Activated CD4-positive, alpha-beta T cell treated with anti-CD3 and anti-CD28 coated beads, Interleukin-2, amount 50 U/mL, for 4 hours (primary cell): ENCODE measurements at places on chromosomes 2 and 18.

GRCh38 chr2:26448651-26449050 is 29.3 kb downstream of the OTOF start:
- no peak for DNase-seq

GRCh38 chr2:239143858-239144712 is 256.7 kb downstream of the HDAC4 start:
- peak; percentile 14 for DNase-seq

DNA sequence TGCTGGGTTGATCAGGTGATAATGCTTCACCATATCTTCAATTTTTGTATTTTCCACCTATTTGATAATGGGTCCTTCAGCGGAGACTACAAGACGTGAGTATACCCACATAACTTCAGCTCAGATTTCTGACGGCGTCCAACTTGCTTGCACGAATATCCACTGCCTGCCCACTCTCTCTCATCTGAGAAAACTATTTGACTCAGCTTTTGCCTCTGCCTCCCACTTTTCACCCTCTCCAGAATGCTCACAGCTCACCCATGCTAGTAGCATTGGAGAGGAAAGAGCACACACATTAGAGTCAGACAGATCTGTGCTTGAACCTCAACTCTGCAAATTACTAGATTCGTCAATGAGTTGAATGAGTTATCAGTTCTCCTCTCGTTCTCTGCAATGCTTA is 166.8 kb downstream of the BCL2 start:
- no peak for DNase-seq

GRCh38 chr2:138502255-138503086 is 901 bp downstream of the SPOPL start:
- DNase-seq, result no peak

DNA sequence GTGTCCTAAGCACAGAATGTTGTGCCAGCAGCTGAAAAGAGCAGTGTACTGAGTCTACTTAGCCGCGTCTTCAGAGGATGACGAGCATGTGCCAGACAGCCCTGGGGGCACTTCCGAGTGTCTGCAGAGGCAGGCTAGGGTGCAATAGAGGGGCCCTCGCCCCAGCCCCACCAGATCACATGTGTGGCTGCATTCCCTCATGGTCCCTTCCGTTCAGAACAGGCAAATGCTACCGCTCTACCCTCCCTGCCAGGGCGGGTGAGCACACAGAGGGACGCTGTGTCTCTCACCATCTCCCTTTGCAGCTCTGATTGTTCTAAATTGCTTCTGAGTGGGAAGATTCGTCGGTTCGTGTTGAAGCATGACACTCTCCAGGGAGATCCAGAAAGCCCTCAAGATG is 212.2 kb upstream of the RAB12 start:
- no peak for DNase-seq
